ENCODE measurements at places on chromosomes 1 and 21. TPM values are rescaled to one million over a fixed set of nuclear protein-coding genes. Genes with fewer than 3 reads are reported as not detected.
A peak's percentile ranks its signal among the peaks of the same experiment; 100 is the strongest.

- no peak for DNase-seq
Observed at GRCh38 chr1:235901461-235901860, 34.8 kb upstream of the LYST start.

Gene PCAT6
- 6.4 TPM for total RNA-seq

- DNase-seq = no peak
Observed at GRCh38 chr1:56387071-56387740, 192.2 kb downstream of the PLPP3 start.

Gene TDRD10
- 0.31 TPM for total RNA-seq

- peak; percentile 69 for DNase-seq
Observed at GRCh38 chr1:31683997-31684396, 19.8 kb downstream of the COL16A1 start.

Gene KCNA2
- 0.33 TPM for total RNA-seq

Gene KCNK2
- total RNA-seq = 0.44 TPM

GRCh38 chr1:54404939-54405897 is 976 bp downstream of the SSBP3 start:
- DNase-seq = no peak

- DNase-seq = no peak
Observed at GRCh38 chr1:186880982-186881381, 52.2 kb downstream of the PLA2G4A start.

GRCh38 chr1:93616221-93616995 is 65.2 kb downstream of the BCAR3 start:
- DNase-seq = no peak

DNA sequence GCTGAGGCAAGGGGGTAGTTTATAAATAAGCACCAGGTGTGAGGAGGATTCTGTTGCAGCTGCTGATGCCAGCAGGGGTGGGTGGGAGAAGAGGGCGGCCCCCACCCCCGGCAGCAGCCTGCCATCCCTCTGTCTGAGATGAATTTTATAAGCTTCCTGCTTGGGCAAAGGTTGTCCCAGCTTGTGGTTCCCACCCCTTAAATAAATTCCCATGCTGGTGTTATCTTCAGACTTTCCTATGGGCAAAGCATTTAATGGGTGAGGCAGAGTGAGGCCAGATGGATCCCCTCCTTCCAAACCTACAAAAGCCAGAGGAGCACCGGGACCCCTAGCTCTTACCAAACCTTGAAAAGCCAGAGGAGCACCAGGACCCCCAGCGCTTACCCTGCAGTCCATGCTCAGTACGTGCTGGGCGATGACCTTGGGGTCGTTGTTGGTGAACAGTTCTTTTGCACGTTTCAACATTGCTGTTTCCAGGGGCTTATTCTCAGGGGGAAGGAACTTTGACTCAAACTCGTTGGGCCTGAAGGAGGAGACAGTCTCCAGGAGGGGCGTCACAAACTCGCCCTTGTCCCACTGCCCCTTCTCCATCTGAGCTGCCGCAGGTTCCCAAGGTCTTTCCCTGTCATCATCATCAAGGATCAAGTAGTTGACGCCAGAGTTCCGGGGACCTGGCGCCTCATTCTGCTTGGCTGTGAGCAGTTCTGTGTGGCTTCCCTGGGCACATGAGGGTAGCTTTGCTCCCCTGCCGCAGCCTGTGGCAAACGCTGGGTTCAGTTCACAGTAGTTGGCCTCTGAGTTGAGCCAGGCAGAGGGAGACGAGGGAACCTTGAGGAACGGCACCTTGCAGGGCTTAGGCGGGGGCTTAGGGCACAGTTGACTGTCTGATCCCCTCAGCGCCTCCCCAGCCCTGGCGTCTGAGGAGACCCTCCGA is 99.5 kb downstream of the BCAR3 start:
- no peak for DNase-seq

Gene AQP10
- total RNA-seq = not detected

DNA sequence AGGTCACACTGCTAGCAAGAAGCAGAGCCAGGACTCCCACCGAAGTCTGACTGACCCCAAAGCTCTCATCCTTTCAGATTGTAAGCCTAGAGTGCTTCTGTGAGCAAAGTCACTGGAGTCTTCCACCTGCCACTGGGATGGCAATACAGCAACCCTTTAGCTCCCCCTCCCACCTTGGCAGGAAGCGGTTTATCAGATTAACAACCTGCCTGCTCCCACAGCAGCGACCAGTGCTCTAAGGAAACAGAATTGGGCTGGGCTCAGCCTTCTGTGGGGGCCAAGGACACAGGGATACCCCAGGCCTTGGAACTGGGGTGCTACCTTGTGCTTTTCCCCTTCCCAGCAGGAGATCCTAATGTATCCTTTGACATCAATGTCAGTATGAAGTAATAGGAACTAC is 76.0 kb downstream of the GFI1 start:
- no peak for DNase-seq

DNA sequence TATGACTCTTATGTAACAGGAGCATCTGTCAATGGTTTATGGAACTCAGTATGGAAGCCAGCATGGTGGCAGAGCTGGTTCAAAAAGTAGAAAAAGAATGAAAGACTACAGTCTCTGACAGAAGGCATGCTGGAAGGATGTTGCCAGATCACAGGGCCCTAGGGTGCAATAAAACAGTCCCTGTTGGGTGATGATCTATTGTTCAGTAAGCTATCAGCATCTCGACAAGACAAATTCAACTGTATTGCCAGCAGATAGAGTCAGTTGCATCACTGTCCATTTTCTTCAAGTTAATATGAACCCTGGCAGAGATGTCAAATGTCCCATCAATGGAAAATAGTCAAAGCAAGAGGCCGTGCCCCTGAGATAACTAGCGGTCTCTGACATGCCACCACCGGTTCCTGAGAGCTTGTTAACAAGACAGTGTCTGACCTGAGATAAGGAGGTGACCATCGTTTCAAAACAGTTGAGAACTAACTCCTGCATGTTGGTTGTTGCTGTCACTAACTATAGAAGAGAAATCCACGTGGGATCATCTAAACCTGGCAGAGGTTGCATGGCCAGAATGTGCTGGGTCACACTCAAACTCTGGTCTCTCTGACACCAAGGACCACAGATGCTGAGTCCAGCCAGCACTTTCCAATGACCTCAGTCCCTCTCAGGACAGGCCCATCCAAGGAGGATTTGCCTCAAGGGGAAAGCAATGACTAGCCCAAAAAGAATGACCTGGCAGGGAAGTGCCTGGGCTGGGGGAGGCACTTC is 125.9 kb downstream of the RIPK4 start:
- DNase-seq = no peak

- DNase-seq = no peak
Observed at GRCh38 chr1:48670234-48671020, 106.3 kb downstream of the BEND5 start.

- DNase-seq = no peak
Observed at GRCh38 chr1:154802982-154803920, 66.8 kb downstream of the KCNN3 start.

DNA sequence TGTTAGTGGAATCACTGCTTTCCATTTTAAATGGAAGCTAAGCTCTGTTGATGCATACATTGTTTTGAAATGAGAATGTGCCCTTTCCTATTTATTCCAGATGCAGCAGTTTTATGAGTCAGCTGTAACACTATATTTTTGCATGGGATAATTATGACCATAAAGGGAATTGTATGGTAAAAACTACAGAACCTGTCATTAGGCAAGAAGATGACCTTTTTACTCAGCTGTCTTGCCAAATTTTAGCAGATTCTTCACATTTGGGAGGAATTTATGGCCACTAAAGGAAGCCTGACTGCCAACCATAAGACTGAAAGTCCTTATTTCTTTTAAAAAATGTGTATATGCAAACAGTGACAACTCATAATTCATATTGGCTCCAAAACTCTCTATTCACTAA is 356.3 kb upstream of the PRMT6 start:
- DNase-seq = no peak

DNA sequence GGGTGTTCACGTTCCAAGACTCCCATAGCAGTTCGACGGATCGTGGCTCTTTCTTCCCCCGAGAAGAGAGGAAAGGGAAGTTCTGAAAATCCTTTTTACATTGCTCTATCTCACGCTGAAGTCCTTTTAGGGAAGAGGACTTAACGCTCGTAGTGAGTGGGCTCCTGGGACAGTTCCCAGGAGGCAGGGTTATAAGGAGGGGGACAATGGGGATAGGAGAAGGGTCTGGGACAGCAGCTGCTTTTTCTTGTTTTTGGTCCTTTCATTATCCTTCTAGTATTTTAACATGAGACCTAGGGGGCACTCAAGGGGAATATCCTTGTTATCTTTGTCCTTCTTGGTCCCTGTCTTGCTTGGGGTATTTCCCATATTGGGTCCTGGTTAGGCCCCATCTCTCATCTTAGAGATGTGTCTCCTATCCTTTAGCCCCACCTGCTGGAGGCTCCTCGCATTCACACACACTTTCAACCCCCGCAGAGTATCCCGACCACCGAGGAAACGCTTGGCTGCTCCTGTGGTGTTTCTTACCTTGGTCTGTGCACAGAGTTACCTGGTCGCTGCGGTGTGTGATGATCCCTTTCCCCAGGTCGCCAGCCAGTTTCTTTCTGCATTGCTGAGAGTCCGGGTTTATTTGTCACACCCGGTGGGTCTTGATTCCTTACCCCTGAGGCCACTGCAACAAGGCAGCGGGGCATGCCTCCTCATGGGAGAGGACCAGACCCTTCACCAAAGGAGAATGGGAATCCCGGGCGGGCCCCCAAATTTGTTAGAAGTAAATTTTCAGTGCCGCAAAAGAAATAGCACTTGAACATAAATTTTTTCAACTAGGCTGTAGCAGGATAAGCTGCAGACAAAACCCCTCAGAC is 29.7 kb downstream of the SCCPDH start:
- peak; percentile 88 for DNase-seq

GRCh38 chr1:210779269-210779668 is 354.7 kb downstream of the KCNH1 start:
- no peak for DNase-seq

DNA sequence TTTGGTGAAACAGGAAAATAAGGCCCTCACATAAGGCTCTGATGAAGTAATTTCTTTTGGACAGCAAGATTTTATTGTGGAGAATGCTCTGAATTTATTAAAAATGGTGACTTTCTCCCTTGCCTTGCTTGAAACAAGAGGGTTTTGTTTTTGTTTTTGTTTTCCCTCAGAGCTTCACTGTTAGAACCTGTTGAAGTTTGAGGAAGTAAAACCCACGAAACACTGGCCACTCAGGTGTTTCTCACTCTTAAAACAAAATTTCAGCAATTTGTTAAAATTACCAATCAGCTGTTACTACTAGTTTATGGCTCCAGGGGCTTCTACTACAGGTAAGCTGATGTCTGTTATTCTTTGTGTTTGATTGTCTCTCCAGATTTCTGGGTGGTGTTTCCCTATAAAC is 112.6 kb upstream of the B3GALT2 start:
- DNase-seq = no peak

DNA sequence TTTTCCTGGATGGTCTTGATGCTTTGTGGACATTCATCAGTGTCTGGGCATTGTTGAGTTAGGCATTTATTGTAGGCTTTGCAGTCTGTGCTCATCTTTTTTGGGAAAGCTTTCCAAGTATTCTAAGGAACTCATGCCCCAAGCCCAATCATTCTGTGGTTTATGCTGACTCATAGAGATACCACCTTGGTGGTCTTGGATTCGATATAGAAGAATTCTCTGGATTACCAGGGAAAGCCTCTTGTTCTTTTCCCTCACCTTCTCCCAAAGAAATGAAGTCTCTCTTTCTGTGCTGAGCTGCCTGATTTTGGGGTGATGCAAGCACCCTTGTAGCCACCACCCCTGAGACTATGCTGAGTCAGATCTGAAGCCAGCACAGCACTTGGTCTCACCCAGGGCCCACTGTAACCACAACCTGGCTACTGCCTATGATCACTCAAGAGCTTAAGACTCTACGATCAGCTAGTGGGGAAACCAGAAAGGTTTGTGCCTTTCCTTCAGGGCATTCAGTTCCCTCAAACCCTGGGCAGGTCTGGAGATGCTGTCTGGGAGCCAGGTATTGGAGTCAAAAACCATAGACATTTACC is 422.6 kb downstream of the NUF2 start:
- no peak for DNase-seq

DNA sequence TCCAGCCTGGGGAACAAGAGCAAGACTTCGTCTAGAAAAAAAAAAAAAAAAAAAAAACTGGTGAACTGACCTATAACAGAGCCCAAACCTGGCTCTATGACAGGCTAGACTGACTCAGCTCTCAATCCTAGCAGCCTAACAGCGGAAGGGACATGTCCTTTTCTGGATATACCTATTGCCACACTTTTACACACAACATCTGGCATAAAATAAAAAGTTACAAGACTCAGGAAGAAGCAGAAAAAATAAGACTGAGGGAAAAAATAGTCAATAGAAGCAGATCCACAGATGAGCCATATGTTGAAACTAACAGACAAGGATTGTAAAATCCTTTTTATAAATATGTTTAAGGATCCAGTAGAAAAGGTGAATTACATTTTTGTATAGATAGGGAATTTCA is 57.5 kb upstream of the IPO9 start:
- DNase-seq = no peak

- no peak for DNase-seq
Observed at GRCh38 chr21:26918323-26919079, 48.4 kb downstream of the ADAMTS5 start.

DNA sequence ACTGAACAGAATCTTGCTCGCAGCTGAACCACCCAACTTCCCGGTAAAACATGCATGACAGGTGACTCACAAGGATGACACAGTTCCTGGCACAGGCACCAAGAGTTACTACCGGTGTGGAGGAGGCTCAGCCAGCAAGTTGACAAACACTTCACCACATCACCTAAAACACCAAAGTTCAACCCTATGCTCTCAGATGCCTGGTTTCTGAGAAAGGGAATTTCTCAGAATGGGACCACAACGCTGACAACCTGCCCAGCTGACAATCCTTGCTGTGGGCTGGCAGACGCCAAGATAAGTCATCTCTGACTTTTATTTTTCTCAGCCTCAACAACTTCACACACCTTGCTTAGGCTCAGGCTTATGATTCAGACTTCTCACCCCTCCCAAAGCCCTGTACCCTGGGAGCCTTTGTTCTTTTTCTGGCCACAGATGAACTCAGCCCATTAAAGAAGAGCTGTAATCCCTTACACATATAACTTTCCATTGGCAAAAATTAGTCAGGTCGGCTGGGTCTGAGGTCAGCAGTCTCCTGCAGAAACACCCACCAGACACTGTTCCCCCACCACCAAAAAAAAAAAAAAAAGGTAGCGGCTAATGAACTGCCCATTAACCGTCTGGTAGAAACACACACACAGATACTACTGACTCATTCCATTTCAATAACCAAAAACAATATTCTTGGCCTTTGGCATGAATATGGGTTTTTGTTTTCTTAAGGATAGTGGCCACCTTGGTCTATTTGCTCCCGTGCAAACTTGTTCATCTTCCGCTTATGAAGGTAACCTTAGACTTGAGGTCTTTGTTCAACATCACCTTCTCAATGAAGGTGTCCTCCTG is 10.8 kb upstream of the TIAM1 start:
- no peak for DNase-seq

Data from H9 (cell line).